ENCODE measurements at places on chromosomes 2 and 18. TPM values are rescaled to one million over a fixed set of nuclear protein-coding genes. Genes with fewer than 3 reads are reported as not detected.

GREB1L gene
- total RNA-seq = 0.55 TPM

REG1B gene
- total RNA-seq = not detected

CPLX4 gene
- not detected for total RNA-seq

CYP26B1 gene
- 3.1 TPM for total RNA-seq

EGR4 gene
- total RNA-seq = not detected

GDF7 gene
- total RNA-seq = 0.15 TPM

ANKRD53 gene
- total RNA-seq = 0.96 TPM

TMEM37 gene
- total RNA-seq = 31.2 TPM

ANXA4 gene
- total RNA-seq = 217 TPM

ANTXR1 gene
- total RNA-seq = 70.2 TPM

PSMA8 gene
- total RNA-seq = not detected

ST8SIA5 gene
- 0.23 TPM for total RNA-seq

ERBB4 gene
- 16.0 TPM for total RNA-seq

CIB4 gene
- total RNA-seq = not detected

SPP2 gene
- total RNA-seq = not detected

CROCC2 gene
- 2.3 TPM for total RNA-seq

APLF gene
- total RNA-seq = 4.3 TPM
